ENCODE measurements at places on chromosomes 7 and 10. TPM values are rescaled to one million over a fixed set of nuclear protein-coding genes. Genes with fewer than 3 reads are reported as not detected.
A peak's percentile ranks its signal among the peaks of the same experiment; 100 is the strongest.

DNA sequence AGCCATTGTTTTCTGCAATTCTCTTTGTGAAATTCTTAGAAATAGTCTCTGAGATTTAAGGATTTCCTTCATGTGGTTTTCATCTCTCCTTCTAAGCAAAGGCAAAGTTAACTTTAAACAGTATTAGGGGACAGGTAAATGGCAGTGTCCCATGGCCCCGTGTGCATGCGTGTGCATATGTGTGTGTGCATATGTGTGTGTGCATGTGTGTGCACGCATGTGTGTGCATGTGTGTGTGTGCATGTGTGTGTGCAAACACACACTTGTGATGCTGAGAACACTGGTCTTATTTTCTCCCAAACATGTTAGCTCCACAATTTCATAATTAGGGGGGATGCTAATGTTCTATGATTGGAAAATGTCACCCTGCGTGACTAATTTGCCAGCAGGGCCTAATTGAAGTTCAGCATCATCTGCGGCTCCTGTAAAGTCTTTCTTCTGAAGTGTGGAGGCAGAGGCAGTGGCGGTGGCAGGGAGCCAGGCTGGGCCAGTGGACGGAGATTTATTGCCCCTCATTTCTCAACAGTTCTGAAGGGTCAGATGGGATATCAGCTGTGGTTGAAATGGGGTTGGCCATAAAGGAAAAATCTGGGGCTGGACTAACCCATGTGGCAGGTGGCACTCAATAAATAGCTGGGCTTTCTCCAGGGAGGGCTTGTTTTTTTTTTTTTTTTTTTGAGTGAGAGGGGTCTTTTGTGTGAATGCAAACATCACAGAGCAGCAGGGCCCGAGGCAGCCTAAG, 289.3 kb upstream of the PODXL start:
- no peaks in the 10 kb centered on the region for H3K36me3 ChIP-seq
- no peak overlapping the region for H3K27ac ChIP-seq
- H3K4me3 ChIP-seq, result no peak overlapping the region
- H3K4me1 ChIP-seq, result no peaks in the 10 kb centered on the region

DNA sequence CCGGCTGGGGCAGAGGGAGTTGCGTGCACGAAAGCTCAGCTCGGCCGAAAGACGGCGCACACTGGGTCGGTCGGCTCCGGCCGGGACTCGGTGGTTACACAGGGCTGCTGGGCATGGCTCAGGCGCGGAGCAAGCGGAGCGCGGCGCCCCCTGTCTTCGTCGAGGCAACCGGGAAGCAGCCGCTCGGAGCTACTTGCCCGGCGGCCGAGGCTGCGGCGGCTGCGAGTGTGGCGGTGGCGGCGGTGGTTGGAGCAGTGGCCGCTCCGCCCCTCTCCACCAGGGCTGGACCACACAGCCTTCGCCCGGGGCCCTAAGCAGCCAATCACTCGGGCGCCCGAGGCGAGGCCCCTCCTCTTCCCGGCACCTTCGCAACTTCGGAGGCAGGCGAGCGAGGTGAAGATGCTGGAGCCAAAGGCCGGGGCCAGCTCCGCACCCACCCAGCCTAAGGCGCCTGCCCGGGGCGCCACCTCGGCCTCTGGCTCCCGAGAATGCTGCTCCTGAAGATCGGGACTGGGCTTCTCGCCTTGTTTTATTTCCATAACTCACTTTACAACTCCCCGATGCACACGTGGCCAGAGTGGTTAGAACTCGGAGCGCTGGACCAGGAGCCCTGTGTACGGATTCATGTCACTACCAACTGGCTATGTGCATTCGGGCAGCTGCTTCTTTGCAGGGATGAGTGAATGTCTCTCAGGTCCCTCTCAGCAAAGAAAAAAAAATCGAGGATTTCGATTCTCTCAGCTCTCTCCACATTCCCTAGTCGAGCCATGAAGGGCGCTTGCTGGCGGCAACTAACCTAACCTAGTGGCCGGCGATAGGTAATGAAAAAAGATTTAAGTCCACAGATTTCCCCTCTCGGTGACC, at the start of gene TLL2:
Gene TLL2, minus strand, starts transcription at position 229 of the 864 bp plus-strand sequence. CDS start 241 bp downstream, outside the sequence.
- peak within 1 kb of the TSS; percentile 51 for H3K4me3 ChIP-seq
- no peaks in the 10 kb centered on the region for H3K36me3 ChIP-seq
- peak; percentile 44 for DNase-seq
- H3K27me3 ChIP-seq, result peaks cover 70% of the 10 kb centered on the region
- H3K4me1 ChIP-seq, result peaks cover 12% of the 10 kb centered on the region
- no peak within 1 kb of the TSS for H3K27ac ChIP-seq

DNA sequence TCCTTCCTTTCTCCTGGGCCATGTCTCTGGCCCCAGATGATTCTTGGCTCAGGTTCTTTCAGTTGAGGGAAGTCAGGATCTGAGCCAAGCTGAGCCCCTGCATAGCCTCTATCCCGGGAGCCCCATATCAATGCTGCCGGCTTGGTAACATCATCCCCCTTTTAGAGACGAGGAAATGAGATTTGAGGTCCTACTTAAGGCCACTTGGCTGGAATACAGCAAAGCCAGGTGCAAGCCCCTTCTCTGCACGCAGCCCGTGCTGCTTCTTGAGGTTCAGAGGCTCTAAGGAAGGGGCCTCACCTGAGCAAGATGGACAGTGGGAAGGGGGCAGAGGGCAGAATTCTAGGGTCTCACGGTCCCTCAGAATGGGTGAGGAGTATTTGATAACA, 2.4 kb upstream of the IRF5 start:
- no peaks in the 10 kb centered on the region for H3K36me3 ChIP-seq
- H3K27me3 ChIP-seq, result peaks cover 55% of the 10 kb centered on the region
- H3K4me1 ChIP-seq, result peaks cover 31% of the 10 kb centered on the region
- DNase-seq, result no peak
- no peak overlapping the region for H3K27ac ChIP-seq

- no peak overlapping the region for H3K27ac ChIP-seq
- no peaks in the 10 kb centered on the region for H3K4me1 ChIP-seq
- DNase-seq, result no peak
- no peaks in the 10 kb centered on the region for H3K27me3 ChIP-seq
- no peak overlapping the region for H3K4me3 ChIP-seq
Measured at GRCh38 chr10:65708057-65708456, 1217.8 kb upstream of the LRRTM3 start.

GRCh38 chr10:36280890-36281499, 638.9 kb upstream of the FZD8 start:
- DNase-seq, result no peak
- no peak overlapping the region for H3K27ac ChIP-seq
- no peaks in the 10 kb centered on the region for H3K27me3 ChIP-seq
- H3K36me3 ChIP-seq, result no peaks in the 10 kb centered on the region
- no peak overlapping the region for H3K4me3 ChIP-seq

GRCh38 chr7:16801111-16801542, 3.7 kb downstream of the AGR2 start:
- H3K36me3 ChIP-seq, result no peaks in the 10 kb centered on the region
- no peaks in the 10 kb centered on the region for H3K27me3 ChIP-seq
- H3K27ac ChIP-seq, result no peak overlapping the region
- H3K4me1 ChIP-seq, result no peaks in the 10 kb centered on the region

DNA sequence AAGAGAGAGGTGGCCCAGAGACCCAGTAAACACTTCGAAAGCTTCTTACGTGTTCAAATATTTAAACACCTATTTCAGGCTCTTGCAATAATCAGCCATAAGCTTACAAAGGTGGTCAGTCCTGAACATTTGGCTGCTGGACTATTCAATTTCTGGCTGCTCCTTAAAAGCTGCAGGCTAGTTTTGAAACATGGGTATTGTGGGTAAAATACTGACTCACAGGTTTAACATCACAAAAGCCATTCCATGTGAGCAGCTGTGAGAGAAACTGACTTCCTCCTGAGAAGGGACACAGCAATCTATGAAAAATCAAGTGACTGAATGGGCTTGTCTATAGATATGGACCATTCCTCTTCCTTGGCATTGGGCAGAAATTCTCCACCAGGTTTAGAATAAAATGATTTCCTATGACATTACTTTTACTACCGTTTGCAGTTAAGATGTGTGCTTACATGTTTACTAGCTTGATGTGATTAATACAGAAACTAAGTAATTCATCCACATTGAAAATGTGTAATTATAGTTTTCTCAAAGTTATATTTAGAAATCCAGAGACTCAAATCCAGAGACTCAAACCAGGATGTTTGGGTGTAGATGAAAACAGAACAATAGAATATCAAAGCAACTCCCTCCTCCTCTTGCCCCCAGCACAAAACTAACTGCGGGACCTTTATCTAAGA, 252.3 kb downstream of the GATA3 start:
- DNase-seq, result no peak
- no peak overlapping the region for H3K27ac ChIP-seq
- H3K27me3 ChIP-seq, result no peaks in the 10 kb centered on the region
- H3K4me1 ChIP-seq, result peaks cover 24% of the 10 kb centered on the region
- H3K4me3 ChIP-seq, result no peak overlapping the region

DNA sequence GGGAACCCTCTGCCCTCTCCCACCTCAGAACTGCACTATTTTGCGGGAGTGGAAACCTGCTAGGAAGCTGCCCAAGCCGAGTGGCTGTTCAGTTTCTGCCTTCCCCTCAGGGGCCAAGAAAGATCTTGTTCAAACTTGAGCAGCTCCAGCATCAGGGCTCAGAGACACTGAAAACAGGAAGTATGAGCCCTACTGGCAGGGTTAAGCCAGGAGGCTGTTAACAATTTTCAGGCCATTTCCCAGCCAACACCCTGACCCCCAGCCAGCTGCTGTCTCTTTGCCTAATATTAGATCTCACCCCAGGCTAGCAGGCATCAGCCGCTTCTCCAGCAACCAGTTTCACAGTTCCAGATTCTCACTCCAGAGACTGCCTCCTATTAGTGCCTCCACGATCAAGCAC, 9.2 kb downstream of the PLAU start:
- H3K4me3 ChIP-seq, result no peak overlapping the region
- peaks cover 72% of the 10 kb centered on the region for H3K27me3 ChIP-seq
- H3K36me3 ChIP-seq, result no peaks in the 10 kb centered on the region
- H3K4me1 ChIP-seq, result peaks cover 3% of the 10 kb centered on the region
- no peak for DNase-seq

- no peaks in the 10 kb centered on the region for H3K4me1 ChIP-seq
- no peak overlapping the region for H3K4me3 ChIP-seq
- DNase-seq, result no peak
- H3K27ac ChIP-seq, result no peak overlapping the region
- H3K27me3 ChIP-seq, result no peaks in the 10 kb centered on the region
- H3K36me3 ChIP-seq, result no peaks in the 10 kb centered on the region
Measured at GRCh38 chr10:128420623-128421022, 294.4 kb upstream of the MKI67 start.

DNA sequence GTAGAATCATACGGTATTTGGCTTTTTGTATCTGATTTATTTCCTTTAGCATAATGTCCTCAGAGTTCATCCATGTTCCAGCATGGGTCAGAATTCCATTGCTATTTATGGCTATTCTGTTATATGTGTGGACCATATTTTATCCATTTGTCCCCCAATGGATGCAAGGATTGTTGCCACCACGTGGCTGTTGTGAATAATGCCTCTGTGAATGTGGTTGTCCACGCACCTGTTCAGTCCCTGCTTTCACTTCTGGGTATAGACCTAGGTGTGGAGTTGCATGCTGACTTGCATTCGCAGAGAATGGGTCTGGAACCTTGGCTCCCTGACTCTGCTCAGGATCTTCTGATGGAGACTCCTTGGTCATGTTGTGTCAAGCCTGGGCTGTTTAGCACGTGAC, 199.9 kb downstream of the CAMK1D start:
- no peak overlapping the region for H3K27ac ChIP-seq
- peaks cover 5% of the 10 kb centered on the region for H3K36me3 ChIP-seq
- no peaks in the 10 kb centered on the region for H3K27me3 ChIP-seq
- H3K4me1 ChIP-seq, result peaks cover 16% of the 10 kb centered on the region
- H3K4me3 ChIP-seq, result no peak overlapping the region

DNA sequence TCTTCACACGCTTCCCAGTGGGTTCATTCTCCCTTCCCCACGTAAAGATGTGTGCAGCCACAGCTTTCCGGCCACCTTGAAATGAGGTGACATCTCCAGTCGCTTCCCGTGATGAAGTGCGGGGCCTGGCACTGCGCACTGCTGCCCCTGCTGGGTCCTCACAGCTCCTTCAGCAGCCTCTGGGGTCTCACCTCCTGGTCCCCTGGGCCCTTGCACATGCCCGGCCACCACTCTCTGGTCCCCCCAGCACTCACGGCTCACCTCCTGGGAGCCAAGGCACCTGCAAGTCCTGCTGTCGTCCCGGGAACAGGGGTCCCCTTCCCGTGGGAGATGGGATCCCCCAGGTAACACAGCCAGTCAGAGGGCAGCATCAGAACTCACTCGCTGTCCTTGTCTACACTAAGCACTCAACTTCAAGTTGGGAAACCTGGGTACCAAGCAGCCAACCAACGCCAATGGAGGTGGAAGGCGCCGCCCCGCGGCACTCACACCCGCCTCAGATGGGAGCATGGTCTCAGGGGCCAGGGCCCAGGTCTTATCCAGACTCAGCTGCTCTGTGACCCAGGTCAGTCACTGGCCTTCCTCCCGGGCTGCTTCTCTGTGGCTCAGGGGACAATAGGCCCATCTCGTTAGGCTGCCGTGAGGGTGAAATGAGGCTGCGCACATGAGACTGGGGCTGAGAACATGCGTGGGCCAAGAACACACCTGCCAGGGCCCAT, 176.2 kb downstream of the PTPRN2 start:
- no peak overlapping the region for H3K4me3 ChIP-seq
- H3K4me1 ChIP-seq, result no peaks in the 10 kb centered on the region
- H3K36me3 ChIP-seq, result no peaks in the 10 kb centered on the region
- H3K27ac ChIP-seq, result no peak overlapping the region

DNA sequence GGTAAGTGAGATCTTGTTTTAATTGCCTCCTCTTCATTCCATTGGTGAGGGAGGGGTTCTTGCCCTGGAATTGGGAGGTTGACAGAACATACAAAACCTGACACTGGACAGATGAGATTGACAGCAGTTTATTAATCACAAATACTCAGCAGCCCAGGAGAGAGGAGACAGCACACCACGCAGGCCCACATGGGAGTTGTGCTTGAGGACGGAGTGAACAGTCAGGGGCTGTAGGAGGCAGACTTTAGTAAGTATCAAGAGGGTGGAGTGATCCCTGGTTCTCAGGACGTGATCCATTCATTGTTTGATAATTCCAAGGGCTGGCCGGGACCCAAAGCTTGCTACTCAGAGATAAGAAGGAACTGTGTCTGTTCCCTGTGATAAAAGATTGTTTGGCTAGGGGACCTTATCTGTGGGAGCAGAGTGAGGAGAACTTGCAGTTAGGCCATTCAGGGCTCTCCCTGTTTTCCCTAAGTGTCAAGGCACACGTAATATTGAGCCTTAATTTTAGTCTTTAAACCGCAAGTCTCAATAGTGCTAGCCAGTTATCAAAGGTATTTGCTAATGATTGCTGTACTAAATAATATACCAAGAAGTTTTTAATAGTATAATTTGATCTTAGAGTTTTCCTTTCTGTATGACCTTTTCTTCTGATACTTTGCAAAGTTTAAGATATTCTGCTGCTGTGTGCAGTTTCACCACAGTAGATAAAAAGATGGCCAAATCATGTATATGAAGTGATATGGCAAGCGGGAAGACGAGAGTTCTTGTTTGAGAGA, 14.5 kb downstream of the CAPZA2 start:
- H3K4me1 ChIP-seq, result peaks cover 9% of the 10 kb centered on the region
- no peak overlapping the region for H3K27ac ChIP-seq

- H3K27ac ChIP-seq, result no peak overlapping the region
- no peaks in the 10 kb centered on the region for H3K36me3 ChIP-seq
- H3K4me1 ChIP-seq, result peaks cover 21% of the 10 kb centered on the region
Measured at GRCh38 chr7:149715476-149715875, 57.9 kb downstream of the ZNF467 start.

HELLS gene
- total RNA-seq, result 46.0 TPM

ABCB8 gene
- 10.5 TPM for total RNA-seq

HSPA12A gene
- total RNA-seq, result 1.7 TPM

Measured in thymus (tissue), 14 donors.